Stimulated activated CD4-positive, alpha-beta T cell treated with anti-CD3 and anti-CD28 coated beads, TNF-alpha, amount 100 ng/mL, for 4 hours (primary cell): ENCODE measurements at places on chromosomes 7 and 10.

- no peak for DNase-seq
These were observed 258.9 kb upstream of the NPY start for GRCh38 chr7:24025094-24025493.

GRCh38 chr7:130356876-130357611, 12.4 kb downstream of the CPA5 start:
- no peak for DNase-seq

DNA sequence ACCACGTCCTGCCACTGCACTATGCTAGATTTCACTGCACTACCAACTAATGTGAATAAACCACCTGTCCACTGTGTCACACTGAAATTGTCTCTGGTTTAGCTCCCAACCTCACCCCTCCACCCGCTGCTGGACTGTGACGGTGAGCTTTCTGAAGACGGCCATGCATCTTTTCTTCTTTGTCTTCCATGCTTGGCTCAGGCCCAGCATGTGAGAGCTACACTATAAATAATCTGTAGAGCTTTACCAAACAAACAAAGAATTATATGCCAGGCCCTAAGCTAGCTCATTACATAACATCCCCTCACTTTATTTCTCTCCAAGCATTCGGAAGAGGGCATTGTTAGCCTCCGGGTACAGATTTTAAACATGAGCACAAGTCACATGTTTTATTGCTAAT, 633.2 kb downstream of the TNS3 start:
- DNase-seq, result no peak

DNA sequence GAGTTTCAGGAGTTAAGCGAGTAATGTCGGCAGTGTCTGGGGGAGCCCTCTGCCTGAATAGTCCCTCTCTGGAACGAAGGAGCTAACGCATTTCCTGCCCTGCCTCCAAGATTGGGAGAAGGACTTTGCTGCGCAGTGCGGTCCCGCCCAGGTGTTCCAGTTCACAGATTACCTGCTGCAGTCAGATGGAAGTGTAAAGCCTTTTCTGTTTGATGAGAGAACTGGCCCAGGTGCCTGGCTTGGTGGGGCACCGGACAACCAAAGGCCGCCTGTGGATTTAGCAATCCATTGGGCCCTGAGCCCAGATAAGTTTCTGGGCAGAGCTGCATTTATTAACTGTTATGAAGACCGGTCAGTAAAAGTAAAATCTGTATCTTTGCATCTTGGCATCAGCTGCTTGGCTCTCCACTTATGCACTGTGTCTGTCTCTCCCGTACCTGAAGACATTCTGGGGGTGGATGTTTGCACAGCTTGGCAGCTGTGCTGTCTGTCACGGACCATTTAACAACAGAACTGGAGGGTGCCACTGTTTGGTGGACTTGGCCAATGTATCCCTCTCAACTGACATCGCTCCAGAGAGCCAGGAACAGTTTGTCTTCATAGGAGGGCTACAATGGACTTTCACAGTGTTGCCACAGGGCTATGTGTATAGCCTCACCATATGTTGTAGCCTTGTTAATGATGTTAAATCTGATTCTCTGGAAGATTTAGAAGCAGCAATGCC, 654.7 kb upstream of the ZWINT start:
- DNase-seq, result no peak

- DNase-seq, result no peak
These were observed 91.4 kb upstream of the KLF6 start for GRCh38 chr10:3876350-3876962.

DNA sequence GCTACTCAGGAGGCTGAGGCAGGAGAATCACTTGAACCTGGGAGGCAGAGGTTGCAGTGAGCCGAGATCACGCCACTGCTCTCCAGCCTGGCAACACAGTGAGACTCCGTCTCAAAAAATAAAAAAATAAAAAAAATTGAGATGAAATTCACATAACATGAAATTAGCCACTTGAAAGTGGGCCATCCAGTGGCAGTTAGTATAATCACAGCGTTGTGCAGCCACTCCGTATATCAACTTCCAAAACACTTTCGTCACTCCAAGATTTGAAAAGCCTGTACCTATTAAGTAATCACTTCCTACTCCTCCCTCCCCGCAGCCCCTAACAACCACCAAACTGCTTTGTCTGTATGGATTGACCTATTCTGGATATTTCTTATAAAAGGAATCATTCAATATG, 20.7 kb upstream of the CACUL1 start:
- DNase-seq, result no peak

GRCh38 chr7:92635538-92635937, 45.3 kb upstream of the FAM133B start:
- no peak for DNase-seq

- no peak for DNase-seq
These were observed 207.9 kb downstream of the CTNNA3 start for GRCh38 chr10:67487906-67488619.

DNA sequence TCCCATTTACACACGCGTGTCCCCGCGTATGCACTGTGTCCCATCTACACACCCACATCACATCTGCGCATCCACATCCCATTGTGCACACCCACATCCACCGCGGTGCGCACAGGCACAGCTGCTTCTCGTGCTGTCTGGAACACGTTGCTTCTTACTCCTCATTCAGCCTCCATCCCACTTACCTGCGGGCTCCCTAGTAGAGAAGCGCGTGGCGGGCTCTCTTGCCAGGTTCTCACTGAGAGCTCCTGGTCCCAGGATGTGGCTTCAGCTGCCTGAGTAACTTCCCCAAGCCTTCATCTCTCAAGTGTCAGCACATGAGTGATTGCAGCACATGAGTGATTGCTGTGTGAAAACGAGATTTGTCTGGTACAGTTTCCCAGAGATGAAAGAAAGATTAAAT, 117.8 kb downstream of the TRRAP start:
- no peak for DNase-seq

- no peak for DNase-seq
These were observed 183.5 kb upstream of the FAM3C start for GRCh38 chr7:121579639-121580038.

GRCh38 chr7:69276011-69276729, 322.1 kb upstream of the AUTS2 start:
- no peak for DNase-seq

GRCh38 chr10:79340646-79341244, 6.5 kb upstream of the PPIF start:
- no peak for DNase-seq

DNA sequence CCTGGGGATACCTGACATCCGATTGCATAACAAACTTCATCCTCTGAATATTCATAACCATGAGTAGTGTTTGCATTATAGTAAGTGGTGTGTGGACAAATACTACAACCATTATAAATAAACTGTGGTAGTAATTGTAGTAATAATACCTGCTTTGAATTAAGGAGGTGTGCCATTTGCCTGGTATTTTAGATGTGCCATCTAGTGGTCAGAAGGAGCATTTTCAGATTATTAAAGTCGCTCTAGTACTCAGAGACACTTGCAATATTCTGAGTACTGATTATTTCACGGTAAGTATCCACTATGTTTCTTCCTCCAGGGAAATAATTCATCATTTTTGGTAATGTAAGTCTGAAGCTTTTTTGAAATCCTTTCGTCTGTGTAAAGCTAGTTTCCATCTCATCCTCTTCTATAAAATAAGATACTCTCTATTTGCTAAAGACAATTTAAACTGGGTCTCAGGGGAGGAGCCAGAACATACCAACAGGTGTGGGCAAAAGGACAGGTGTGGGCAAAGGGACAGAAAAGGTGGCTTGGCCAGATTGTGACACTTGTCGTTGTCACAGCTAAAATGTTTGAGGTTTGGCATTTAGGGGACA, 115.3 kb upstream of the WDR11 start:
- no peak for DNase-seq

DNA sequence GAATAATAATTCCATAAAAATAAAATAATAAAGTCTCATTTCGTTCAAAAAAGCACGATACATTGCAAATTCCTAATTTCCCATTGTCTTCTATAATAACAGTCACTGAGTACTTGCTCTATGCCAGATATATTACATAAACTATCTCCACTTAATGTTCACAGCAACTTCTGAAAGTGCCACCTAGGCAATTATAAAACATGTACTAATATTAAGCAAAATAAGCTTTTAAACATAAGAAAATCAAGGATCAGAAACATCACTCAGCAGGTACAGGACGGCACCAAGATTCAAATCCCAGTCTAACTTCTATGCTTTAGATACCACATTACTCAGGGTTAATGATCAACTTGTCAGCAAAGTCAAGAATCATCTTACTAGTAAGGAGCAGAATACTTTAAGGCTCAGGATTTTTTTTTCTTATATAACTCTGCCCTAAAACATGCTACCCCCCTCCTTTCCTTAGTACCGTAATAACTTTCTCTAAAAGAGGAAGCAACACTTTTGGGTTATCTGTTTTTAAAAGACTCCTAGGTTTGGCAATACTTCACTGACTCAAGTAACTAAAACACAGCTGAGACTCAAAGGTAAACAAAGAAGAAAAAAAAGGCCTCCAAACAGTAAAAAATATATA, 51.3 kb downstream of the USP6NL start:
- no peak for DNase-seq

DNA sequence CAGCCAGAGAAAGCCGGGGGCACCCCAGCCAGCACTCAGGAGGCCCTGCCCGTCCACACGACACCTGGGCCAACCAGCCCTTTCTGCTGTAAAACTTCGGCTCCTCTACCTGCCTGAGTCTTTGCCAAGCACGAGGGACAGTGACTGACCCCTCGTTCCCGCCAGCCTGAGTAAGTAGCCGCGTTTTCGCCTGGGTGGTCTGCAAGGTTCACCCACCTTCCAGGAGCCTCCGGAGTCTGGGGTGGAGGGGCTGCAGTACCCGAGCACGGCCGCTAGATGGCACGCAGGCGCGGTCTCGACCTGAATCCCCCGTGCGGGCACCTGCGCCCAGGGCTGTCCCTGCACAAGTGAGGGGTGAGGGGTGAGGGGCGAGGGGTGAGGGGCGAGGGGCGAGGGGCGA, 192.7 kb downstream of the PTPRN2 start:
- no peak for DNase-seq
